ENCODE measurements at places on chromosomes 1 and 21.

GRCh38 chr1:212618466-212619210 is 10.1 kb downstream of the ATF3 start:
- DNase-seq = no peak

DNA sequence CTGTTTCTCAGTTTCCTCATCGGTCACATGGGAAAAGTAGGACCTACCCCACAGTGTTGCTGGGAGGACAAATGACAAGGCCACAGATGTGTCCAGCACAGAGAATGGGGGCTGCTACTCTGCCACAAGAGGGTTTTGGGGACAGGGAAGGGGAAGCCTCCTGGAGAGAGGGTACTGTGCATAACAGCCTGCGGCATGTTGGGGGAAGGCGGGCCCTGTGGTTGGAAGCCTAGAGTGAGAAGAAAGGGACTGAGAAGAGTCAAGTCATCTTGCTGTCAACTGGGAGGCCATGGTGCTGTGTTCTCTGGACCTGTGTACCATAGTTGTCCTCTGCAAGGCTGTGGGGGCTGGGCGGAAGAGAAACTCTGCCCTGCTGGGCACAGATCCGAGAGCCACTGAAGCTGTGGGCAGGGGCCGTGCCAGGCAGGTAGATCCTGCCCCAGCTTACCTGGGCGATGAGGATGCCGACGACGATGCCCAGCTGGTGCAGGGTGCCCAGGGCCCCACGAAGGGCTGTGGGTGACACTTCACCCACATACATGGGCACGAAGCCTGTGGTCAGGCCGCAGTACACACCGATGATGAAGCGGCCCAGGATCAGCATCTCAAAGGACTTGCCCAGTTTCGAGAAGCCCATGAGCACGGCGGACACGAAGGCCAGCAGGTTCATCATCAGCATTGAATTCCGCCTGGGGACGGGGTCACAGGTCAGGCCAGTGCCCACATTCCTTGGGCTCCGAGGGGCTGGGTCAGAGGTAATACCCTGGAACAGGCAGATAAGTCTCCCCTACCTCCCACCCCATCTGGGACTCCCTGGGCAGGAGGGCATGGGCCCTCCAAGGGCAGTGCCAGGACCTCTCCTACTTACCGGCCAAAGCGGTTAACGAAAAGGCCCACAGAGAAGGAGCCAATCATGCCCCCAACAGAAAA is 28.2 kb downstream of the SLC2A1 start:
- no peak for DNase-seq

- no peak for DNase-seq
These were observed 51.0 kb upstream of the ERRFI1 start for GRCh38 chr1:8077120-8077573.

GRCh38 chr1:231806623-231807495 is 180.3 kb downstream of the DISC1 start:
- no peak for DNase-seq

DNA sequence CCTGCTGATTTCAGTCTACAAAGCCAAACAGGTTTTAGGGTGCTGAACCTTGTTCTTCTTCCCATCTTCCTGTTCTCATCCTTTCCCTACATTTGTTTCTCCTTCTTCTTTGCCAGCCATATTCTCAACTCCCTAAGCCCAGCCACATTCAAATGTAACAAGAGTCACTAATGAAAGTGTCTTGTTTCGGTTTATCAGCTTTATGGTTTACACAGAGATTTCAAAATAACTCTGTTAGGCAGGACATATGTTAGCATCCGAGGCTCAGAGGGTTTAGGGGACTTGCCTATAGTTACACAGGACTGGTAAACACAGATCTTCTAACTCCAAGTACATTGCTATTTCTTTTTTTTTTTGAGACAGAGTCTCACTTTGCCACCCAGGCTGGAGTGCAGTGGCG is 61.3 kb downstream of the NDUFS5 start:
- DNase-seq = no peak

- no peak for DNase-seq
These were observed 239.3 kb downstream of the KCNJ6 start for GRCh38 chr21:37677006-37677405.

GRCh38 chr1:150365941-150366340 is 2.0 kb downstream of the RPRD2 start:
- DNase-seq = peak; percentile 5

DNA sequence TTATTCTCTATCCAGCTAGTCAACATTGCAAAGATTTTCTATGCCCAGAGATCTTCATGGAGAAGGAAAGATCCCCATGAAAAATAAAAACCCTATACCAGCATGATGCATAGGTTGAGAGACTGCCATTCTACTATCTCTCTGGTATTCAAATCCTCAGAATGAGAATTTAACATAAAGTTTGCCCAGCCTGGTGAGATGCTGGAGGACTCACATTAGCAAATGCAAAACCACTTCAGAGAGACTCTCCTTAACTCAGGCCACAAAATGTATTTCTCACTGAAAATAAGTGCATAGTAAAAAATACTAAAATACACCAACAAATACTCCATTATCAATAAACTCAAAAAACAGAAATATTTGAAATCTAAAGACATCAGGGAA is 430.0 kb upstream of the RUNX1 start:
- no peak for DNase-seq

DNA sequence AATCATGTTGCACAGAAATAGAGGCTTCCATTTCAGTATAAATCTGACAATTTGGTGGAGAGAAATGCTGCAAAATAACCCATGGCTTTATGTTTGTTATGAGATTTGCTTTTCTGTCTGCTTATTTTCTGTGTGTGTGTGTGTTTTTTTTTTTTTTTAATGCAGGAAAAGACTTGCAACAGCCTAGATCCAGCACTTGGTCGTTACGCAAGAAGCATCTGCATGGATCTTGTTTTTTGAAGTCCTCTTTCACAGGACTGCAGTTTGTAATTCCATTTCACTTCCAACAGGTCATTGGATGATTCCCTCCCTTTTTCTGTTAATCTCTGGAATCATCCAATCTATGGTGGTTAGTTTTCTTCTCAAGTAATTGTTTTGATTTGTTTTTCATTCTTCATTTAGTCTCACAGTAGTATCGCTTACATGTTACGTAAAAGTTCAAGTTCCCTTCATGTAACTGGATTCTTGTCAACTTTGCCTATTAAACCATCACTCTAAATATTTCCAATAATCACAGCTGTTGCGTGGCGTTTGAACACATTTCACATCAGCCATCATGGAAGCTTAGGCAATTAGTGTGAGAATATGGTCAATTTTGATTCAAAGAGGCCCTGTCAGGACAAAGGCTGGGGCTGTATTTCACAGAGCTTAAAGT is 312.9 kb downstream of the NFIA start:
- no peak for DNase-seq

DNA sequence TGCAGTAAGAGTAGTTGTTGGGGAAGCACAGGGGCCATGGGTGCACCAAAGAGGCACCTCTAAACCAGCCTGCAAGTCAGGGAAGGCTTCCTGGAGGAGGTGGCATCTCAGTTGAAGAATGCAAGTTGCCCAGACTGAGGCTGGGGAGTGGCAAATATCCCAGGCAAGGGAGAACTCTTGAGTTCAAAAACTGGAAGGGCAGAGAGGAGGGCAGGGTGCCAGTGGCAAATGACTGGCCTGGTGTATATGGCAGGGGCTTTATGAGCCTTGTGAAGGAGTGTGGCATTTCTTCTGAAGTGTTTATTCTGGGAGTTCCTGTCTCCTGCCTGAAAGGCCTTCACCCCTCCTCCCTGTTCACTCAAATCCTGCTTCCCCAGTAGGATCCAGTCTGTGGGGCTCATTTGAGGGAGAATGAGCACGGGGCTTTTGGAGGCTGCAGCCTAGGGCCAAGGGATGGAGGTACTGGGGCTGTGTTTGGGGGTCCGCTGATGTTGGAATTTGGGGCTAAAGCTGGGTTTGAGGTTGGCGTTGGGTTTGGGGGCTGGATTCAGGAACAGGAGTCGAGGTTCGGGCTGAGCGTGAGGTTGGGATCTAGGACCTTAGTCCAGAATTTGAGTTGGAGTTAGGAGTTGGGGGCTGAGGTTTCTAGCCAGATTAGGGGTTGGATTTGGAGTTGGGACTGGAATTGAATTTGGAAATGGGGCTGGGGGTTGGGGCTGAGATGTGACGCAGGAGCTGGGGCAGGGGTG is at the start of gene TMEM125:
Gene TMEM125 (plus strand): TSS at position 357 of the 749 bp plus-strand sequence. CDS start 2,740 bp downstream, outside the sequence.
- DNase-seq = no peak

- no peak for DNase-seq
These were observed 569 bp upstream of the DAB1 start for GRCh38 chr1:57424231-57425027.

DNA sequence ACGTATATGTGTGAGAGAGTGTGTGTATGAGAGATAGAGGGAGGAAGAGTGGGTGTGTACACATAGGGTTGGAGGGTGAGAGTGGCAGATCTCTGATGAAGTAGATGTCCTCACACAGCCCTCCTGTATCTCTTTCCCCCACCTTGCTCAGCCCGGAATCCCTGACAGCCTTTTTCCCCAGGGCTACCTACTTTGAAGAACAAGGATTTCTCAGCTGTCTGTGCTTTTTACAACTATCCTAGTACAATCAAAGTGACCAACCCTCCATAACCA is 29.1 kb upstream of the CADM3 start:
- DNase-seq = no peak
